HuH-7.5 (cell line): ENCODE measurements at places on chromosomes 1 and 21.
A peak's percentile ranks its signal among the peaks of the same experiment; 100 is the strongest.

DNA sequence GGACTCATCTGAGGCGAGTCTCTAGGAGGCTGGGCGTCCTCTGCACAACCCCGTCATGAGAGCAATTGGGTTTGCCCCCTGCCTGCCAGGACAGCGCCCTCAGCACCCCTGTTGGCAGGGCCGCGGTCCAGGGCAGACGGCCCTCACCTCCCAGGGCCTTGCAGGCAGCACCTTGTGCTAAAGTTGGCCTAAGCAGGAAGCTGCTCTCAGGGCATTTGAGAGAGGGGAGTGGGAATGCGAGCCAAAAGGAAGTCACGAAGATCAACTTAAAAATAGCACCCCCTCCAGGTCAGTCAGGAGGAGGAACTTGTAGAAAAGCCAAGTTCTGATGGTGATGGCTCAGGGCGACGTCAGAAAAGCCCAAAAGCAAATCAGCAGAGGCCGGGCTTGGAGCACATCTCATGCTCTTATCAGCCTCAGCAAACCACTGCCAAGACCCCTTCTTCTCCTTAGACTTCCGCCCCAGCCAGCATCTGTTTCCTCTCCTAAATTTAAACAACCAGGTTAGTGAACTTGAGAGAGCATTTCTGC is 12.6 kb upstream of the ADORA3 start:
- DNase-seq, result no peak

DNA sequence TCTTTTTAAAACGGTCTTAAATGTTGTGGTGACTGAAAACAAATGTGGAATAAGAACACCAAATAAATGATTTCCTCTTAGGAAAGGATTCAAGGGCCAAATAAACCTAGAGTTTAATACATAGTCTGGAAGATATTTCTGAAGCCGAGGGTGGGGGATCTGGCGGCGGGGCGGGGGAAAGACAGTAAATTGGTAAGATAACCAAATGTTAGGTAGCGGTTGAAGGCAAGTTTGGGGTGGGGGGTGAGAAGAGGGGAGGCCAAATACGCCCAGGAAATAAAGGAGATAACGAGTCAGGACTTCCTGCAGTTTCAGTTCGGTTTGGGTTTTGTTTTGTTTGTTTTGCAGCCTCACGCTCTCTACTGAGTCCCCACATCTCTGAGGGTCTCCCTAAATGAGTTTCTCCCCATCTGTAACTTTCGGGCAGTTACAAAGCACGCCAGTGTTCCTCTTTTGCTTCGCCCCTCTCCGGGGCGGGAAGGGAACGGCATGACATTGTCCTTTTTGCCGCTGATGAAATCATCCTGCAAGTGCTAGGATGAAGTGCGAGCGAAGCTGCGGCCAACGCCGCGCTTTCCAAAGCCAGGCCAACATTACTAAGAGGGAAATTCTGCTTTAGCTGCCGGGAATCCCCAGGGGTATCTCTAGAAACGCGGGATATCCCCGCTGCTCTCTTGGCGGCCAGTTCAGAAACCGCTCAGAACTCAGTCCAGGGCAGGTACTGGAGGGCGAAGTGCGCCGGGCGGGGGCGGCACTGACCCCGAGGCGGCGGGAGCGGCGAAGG is 844 bp downstream of the NIBAN1 start:
- peak; percentile 18 for DNase-seq

DNA sequence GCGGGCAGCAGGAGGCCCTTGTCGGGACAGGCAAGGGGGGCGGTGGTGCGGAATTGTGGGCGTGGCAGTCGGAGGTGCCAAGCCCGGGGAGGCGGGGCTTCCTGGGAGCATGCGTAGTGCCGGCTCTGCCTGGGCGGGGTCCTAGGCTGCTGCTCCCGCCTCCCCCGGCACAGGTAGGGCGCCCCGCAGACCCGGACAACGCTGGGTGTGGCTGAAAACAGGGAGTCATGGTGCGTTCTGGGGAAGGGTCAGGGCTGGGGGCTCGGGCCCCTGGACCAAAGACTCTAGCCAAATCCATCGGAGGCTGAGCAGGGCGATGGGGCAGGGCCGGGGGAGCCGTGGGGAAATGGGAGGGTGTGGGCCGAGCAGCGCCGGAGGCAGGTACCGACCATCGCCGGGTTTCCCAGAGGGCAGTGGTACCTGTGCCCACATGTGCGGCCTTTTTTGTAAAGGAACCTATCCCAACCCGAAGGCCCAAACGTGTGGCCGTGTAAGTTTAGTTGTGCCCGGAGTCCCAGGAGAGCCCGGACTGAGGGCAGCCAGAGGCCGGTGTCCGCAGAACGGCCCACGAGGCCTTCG is 231.9 kb downstream of the SDCCAG8 start:
- no peak for DNase-seq

DNA sequence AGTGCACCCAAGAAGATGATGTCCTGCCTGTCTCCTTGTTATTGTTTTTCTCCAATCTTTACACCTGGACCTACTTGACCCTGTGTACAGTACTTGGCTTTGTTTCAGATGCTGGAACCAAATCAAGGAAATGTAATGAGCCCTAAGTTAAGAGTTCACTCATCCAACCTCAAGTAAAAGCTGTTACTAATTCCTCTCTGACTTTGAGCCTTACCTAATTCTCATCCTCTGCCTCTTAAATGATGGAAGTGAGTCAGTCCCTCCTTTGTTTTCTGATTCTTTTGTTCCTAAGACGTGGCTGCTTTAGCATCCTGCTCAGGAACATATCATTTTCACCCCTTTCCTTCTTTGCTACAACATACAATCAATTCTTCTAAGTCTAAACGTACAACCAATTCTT is 15.3 kb upstream of the PLA2G4A start:
- no peak for DNase-seq

DNA sequence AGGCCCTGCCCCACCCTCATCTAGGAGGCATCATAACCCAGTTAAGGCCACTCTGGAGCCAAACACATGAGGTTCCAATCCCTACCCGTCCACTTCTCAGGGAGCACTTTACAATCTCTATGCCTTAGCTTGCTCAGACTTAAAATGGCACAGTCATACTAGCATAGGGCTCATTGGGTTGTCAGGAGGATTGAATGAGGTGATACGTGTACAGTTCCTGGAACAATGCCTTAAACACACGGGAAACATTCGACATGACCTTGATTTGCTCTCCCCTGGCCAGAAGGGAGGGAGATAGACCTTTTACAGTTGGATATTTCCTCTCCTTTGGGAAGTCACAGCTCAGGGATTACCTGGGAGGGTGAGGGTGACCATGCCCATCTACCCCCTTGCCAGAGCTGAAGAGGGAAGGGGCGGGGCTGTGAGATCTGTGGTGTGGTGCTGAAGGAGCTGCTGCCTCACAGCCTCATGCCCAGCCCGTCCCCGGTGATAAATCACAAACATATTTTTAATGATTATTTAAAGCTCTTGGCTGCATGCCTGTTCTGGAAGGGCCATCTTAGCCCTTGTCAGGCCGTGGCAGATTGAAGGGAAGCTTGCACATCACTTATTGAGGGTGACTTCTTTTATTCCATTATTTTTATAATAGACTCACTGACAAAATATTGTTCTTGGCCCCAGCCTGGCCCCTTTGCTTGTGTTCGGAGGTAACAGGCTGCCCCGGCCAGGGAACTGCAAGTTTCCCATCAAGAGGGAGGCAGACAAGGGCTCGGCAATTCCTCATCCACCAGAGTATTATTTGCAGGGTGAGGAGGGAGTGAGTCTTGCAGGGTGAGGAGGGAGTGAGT is 83.4 kb downstream of the FOXD2 start:
- DNase-seq, result no peak

DNA sequence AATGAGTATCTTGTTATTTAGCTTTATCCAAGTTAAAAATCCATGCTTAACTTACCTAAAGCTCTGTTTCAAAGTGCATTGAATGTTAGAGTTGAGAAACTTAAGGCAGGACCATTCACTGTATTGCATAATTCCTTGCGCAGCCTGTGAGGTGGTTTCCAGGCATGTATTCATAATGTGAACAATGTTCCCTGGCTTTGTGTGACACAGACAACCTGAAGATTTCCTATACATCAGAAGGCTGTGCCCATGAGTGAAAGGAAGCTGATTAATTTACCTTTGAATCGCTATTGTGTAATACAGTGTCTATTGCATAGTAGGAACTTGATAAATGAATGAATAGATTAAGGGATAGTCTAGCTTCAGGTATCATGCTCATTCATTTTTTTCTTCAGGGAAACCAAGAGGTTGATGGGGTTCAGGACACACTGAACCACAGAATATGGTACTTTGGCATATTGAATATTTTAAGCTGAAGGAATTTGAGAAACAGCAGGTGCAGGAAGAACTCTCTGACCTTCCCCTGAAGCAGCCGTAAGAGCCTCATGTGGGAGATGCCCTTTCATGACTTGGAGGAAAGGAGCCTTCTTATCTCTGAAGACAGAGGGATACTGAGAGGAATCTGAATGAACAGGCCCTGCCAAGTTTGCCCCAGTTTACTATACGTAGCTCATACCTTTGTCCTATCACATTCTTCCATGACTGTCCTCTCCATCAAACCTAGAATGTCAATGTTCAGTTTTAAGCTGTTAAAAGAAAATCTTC is 88.6 kb upstream of the GNG12 start:
- DNase-seq, result no peak

DNA sequence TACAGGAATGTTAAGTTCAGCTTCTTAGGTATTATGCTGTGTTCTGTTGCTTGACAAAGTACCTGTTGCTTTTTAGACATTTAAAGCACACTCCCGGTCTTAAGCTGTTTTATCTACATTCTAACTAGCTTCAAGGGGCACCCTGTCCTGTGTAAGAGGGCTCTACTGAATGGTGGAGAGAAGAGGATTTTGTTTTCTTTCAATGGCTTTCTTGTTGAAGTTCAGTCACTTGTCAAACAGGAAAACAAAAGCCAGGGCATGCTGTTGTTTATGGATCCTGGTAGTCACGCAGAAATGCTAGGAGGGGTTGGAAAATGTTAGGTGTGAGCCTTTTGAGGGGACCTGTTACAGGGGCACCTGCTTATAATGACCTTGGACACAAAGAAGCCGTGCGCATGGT is 30.7 kb downstream of the PGM1 start:
- DNase-seq, result no peak
